ENCODE measurements at places on chromosomes 3 and 15.
A peak's percentile ranks its signal among the peaks of the same experiment; 100 is the strongest.

GRCh38 chr15:88897456-88898194 lies 2.3 kb upstream of the HAPLN3 start:
- peak; percentile 74 for DNase-seq

DNA sequence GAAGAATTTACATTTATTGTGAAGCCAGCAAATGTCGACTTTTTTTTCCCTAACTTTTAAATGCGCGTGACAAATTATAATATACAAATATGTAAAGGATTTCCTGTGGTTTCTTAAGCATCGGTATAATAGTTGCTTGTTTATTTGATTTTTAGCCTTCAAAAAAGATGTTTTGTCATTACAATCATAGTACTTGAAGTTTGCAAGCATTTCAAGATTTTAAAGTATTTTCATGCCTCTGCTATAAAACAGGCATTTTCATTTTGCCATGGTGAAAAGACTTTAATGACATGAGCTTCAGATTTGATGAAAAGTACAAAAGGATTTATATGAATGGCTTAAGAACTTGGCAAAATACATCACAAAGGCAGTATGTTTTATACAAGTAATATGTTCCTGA lies 9.4 kb upstream of the P2RY12 start:
- no peak for DNase-seq

DNA sequence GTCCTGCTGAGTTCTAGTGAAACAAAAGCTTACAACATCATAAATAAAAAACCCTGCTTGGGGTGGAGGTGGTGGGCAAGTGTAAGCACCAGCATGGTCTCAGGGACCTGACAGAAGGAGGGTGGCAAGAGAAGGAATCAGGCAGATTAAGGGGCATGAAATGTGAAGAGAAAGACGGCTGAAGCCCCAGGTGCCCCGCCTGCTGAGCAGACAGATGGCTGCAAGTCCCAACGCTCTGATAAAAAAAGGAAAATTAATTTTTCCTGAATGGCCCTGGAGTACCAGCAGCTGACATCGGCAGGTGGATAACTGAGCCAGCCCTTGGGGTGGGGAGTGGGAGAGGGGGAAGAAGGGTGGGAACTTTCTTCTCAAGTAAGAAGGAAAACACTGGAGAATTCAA lies 137.9 kb downstream of the XXYLT1 start:
- no peak for DNase-seq

DNA sequence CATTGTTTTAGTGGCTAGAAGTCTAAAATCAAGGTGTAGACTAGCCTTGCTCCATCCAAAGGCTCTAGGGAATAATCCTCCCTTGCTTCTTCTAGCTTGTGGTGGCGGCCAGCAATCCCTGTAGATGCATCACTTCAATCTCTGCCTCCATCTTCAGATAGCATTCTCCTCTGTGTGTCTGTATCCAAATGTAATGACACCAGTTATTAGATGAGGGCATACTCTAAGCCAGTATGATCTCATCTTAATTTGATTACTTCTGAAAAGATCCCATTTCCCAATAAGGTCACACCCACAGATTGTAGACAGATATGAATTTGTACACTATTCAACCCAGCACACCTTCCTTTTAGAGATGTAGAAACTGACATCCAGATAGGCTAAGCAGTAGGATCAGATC lies 334.5 kb upstream of the KCNMB2 start:
- DNase-seq: no peak

GRCh38 chr3:117756563-117756962 lies 1047.0 kb downstream of the TUSC7 start:
- DNase-seq: no peak

GRCh38 chr3:52372822-52373504 lies 56.8 kb downstream of the DNAH1 start:
- no peak for DNase-seq

- DNase-seq: no peak
Measured at GRCh38 chr15:36501063-36501678, 78.3 kb upstream of the CDIN1 start.

GRCh38 chr15:81856001-81856633 lies 189.7 kb downstream of the MEX3B start:
- DNase-seq: no peak

DNA sequence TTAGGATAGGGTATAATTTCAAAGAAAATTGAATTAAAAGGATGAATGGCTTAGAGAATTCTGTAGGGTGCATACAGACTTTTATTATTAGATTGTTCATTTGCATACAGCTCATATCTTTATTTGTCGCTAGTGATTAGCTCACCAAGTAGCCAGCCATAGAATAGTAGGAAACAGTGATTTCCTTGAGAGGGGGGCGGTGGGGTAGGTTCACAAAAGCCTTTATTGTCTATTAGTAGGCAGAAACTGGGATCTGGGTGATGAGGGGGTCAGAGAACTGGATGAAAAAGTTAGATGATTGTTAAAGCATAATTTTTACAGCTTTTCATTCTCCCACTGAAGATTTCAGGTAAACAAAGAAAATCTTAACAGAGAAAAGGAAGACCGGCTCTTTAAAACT lies 77.6 kb upstream of the RAP2B start:
- DNase-seq: no peak

GRCh38 chr3:97694876-97695275 lies 69.7 kb upstream of the ARL6 start:
- no peak for DNase-seq

- no peak for DNase-seq
Measured at GRCh38 chr3:185818267-185818875, 6.5 kb downstream of the IGF2BP2 start.

- DNase-seq: no peak
Measured at GRCh38 chr15:86316726-86317383, 237.2 kb downstream of the AGBL1 start.

- DNase-seq: no peak
Measured at GRCh38 chr3:25041871-25042584, 386.0 kb upstream of the RARB start.

DNA sequence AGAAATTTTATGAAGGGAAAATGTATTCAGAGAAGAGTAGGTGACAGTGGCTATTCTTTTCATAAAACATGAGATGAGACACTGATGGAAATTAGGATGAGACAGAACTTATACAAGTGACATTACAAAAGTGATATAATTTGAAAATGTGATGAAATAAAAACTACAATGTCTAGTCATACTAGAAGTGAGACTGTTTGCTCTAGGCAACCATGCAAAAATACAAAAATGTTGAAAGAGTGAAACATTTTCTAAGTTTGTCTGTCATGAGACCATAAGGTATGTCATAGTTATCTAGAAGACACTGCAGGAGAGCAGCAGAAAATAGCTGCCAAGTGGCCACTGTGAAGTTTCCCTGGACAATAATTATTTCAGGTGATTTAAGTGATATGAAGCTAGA lies 459.5 kb downstream of the DIPK2A start:
- no peak for DNase-seq

- DNase-seq: no peak
Measured at GRCh38 chr3:56981445-56982230, 78.8 kb upstream of the SPATA12 start.

DNA sequence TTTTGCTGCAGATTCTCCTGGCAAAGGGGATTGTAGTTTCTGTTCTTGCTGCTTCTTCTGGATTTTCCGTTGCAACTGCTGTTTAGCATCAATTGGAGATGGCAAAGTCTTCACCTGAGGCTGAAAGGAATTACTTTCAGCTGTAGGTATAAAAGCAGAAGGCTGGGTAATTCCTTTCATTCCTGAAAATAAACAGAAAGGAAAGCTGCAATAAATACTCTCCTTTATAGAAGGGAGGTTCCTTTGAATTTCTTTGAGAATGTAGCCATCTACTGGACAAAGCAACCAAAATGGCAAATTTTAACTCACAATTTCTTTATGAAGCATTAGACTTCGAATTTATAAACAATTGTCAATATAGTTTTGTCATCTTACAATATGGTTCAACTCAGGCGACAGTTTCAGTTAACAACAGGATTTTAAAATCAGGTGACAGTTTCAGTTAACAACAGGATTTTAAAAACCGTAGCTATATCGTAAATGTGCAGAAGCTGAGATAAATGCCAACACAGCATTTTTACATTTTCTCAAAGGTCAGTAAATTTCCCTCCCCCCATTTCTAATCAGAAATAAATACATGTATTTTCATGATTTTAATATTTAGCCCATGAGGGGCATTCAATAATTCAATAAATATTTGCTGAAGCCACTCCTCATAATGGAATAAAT lies 104.9 kb upstream of the NEDD4 start:
- no peak for DNase-seq

DNA sequence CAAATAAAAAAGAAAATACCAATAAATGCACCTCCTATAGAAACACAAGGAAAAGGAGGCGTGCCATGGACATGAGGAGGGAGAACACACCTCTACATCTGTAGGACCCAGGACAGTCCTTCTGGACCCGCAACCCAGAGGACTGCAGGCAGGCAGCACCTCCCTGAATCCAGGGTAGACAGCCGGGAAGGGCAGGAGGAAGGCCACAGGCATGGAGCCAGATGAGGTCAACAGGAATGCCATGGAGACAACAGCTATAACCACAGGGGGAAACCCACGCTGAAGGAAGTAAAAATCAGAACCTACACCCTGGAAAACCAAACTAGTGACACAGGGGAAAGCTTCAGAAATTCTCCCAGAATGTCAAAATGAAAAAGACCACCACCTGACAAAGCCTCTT lies 248.8 kb upstream of the NSMCE3 start:
- DNase-seq: peak; percentile 9

DNA sequence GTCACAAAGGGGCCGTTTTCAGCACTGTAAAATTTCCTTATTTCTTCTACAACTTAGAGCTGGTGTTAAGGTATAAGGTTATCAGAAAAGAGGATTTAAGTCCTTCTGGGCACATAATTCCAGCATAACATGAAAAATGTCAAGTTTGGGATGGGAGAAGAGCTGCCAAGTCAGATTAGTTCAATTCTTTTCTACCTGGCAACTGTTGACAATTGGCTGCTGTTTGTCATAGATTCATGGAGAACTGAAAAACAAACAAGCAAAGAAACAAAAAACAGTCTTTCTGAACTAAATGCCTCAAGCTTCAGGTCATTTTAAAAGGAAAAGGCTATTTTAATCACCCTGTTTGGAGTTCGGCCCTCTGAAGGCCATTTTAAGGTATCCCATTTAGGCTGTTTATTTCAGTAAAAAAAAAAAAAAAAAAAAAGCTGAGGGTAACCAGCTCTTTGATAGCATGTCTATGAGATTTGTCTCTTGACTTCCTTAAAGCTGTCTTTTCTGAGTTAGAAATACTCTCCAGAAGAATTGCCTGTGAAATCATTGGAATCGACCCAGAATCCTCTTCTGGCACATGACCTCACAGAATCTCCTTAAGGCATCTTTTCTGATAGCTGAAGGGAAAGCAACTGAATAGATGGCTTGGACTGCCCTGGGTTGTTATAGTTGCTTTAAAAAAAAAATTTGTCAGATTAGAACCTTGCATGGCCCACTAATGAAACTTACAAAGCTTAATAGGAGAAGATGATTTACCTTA lies 173.3 kb downstream of the SEMA6D start:
- DNase-seq: no peak

- no peak for DNase-seq
Measured at GRCh38 chr15:100202309-100202960, 139.3 kb downstream of the ADAMTS17 start.

DNA sequence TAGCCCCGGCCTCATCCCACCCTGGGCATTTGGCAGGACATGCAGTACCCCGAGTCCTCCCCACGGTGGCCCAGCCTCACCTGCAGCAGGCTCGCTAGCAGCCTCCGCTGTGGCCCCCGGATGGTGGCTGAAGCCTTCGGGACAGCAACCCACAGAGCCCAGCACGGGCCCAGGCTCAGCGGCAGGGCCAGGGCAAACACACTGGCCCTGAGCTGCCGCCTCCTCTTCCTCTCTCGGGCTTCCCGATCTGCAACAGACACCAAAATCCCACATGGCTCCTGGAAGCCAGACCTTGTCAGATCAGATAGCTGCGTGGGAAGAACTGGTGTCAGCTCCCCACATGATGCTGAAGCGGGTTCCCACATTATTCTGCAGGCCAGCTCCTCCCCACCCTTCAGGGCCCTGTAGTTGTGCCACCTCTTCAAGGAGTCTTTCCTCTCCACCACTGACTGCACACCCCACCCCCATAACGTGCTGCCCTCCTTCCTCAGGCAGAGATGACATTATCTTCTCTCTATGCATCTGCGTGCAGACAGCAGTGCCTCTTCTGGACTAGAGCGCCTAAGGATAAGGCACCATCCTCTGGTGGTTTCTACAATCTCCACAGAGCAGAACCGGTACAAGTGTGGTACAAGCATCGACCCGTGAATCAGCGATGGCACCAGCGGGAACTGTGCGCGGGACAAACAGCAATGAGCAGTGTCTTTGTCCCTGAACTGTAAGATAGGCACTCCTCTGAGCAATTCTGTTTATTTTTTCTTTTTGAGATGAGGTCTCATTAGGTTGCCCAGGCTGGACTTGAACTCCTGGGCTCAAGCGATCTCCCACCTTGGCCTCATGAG lies 9.5 kb downstream of the TMEM44 start:
- no peak for DNase-seq

- no peak for DNase-seq
Measured at GRCh38 chr3:139523718-139524117, 15.8 kb downstream of the RBP1 start.

DNA sequence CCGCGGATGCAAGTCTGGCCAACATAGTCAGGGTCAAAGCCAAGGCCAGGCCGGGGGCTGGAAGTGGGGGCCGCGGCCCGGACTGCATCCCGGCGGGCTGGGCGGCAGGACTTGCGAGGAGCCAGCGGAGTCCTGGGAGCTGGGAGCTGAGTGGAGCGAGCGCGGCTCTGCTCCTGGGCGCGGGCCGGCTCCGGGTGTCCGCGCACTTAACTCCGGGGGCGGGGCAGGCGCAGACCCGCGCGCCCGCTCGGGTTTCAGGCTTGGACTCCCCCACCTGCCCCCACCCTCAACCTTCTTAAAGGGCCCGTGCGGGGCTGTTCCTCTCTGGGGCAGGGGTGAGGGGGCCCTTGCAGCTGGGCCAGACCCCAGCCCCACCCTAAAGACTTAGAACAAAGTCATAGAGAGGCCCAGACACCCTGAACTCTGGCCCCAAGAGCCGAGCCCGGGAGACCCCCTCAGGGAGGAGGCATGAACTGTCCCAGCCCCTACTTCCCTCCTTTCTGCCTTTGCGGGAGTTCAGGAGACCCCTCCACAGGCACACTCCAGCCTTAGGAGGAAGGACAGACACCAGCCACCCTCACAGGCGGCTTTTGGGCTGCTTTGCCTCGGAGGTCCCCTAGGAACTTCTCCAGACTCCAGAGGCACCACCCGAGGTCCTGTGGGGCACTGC lies at the start of gene CSPG4:
TSS of gene CSPG4 (minus strand) at position 181 of the 670 bp plus-strand sequence. CDS start at position 88, 93 bp downstream.
- no peak for DNase-seq

DNA sequence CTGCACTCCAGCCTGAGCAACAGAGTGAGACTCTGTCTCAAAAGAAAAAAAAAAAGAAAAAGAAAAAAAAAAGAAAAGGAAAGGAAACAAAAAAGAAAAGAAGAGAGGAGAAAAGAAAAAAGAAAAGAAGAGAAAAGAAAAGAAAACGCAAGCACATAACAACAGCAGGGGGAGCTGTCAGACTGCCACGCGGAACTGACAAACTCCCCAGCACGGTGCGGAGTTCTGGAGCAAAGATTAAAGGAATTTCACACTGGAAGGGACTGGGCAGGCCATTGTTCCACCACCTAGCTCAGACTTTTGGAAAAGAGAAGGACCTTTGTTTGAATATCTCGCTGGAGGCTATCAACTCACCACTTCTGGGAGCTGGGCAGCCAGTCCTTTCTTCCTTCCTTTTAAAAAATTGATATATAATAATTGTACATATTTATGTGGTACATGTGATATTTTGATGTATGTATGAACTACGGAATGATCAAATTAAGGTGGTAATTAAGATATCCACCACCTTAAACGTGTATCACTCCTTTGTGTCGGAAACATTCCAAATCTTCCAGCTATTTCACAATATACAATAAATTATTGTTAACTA lies 40.5 kb downstream of the DPPA2 start:
- DNase-seq: peak; percentile 38

All from renal cortex interstitium (tissue), 15 donors.